ENCODE measurements at places on chromosomes 3 and 15.

DNA sequence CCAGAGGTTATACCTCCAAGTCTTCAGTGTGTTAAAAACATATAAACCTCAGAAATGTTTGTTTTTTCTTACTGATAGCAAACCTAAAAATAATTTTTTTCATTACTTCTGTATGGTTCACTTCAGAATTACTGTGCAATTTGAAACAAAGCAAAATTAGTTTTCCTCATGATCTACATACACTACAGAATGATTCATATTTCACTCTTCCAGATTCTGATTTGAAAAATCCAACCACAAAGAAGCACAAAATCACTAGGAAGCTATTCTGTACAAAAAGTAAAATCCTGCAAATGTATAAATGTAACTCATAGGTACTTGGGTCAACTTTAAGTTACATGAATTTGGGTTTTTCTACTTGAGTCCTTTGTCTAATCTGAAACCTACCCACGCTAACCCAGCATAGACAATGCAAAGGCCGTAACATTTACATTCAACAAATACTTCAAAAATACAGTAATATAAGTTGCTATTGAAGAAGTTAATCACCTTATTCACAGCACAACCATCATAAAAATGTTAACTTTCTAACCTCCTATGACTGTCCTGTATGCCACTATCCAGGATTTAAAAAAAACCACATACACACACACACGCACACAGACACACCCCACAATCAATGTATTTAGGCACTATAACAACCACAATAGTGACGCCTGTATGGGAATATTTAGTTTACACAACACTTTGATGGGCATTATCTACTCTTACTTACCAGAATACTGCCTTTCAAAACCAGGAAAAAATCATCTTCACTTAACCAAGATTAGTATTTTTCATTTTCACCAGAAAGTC lies 11.5 kb downstream of the ATP13A3 start:
- DNase-seq: no peak

- DNase-seq: no peak
Observed at GRCh38 chr15:44087578-44088465, 107.2 kb downstream of the FRMD5 start.

DNA sequence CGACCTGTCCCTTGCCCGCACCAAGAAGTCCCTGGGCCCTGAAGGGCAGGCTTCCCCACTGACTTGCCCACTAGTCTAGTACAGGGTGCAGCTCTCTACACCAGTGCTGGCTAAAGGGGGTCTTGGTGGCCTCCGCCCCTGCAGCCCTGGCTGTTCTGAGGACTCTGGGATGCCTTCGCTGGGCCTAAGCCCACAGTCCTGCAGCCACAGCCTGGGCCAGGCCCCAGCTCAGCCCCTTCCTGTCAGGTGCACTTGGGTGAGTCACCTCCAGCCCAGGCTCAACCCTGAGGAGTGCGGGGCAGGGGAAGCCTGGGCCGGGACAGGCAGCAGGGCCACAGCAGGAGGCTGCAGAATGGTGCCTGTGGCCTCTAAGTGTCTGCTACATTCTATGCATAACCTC lies 971 bp downstream of the C3orf22 start:
- DNase-seq: no peak

- DNase-seq: no peak
Observed at GRCh38 chr3:7385635-7386034, 524.7 kb downstream of the GRM7 start.

- no peak for DNase-seq
Observed at GRCh38 chr15:85027033-85027380, 45.4 kb downstream of the PDE8A start.

GRCh38 chr3:59480486-59480995 lies 430.7 kb upstream of the CFAP20DC start:
- peak; percentile 31 for DNase-seq

- DNase-seq: no peak
Observed at GRCh38 chr3:30691944-30692343, 85.5 kb downstream of the TGFBR2 start.

GRCh38 chr15:58981808-58982475 lies 5.5 kb upstream of the RNF111 start:
- no peak for DNase-seq

DNA sequence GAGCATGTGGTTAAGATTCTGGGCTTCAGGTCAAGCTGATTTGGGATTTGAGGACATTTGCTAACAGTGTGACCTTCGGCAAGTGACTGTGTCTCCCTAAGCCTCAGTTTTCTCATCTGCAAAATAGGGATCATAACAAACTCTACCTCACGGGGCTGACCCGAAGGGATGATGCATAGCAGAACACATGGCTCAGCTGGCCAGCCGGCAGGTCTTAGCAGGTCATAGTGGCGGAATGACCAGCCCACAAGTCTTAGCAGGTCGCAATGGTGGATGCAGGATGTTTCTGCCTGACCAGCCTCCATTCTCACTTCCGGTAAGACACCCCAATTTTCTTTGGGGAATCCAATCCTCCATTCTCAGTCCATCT lies 63.3 kb downstream of the IQSEC1 start:
- no peak for DNase-seq

GRCh38 chr3:147210676-147211075 lies 195.7 kb downstream of the ZIC4 start:
- no peak for DNase-seq

DNA sequence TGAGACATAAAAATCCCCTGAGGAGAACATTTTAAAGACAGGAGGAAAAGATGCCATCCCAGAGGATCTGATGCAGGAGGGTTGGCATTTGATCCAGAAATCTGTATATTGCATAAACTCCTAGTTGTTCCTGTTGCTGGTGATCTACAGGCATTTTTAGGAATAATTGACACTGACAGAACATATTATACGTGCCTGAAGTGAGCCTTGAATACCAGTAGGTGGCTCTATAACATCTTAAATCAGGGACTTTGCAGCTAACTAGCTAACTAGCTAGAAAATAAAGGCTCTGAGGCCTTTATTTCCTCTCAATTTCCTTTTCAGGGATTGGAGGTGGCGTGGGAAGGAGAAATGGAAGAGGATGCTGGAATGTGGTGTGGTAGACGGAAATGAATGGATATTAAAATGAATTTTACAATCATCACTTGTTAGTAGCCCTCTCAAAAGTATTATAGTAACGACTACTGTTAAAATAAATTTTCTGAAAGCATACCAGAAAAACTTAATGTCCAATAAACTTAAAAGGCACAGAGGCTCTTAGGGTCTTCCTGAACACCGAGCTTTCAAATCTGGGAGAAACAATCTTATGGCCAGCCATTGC lies 73.8 kb upstream of the ZBED2 start:
- DNase-seq: no peak

DNA sequence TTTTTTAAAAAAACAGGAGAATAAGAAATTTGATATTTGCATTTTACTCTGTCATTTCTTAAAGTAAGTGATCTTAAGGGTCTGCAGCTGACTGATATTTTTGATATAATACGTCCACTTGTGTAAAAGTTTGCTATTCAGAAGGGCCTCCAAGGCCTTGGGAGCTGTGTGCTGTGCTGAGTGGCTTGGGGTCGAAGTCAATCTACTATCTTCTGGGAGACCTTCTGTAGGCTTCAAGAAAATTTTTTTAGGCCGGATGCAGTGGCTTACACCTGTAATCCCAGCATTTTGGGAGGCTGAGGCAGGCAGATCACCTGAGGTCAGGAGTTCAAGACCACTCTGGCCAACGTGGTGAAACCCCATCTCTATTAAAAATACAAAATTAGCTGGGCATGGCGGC lies 26.3 kb downstream of the THSD4 start:
- DNase-seq: no peak

DNA sequence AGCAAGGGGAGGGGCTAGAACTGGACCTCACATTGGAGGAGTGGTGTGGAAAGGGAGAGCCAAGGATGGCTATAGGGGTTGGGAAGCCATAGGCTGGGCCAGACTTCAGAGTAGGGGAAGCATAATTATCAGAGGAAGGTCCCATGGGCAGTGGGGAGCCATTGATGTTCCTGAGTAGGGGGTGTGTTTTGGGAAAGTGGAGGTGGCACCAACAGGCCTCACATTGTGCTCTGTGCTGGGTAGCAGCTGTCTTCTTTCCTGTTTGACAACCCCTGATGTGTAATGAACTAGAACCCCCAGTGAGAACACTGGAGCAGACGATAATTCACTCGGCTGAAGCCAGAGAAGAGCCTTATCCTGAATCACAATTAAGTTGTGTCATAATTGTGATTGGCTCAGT lies 41.2 kb downstream of the SLC6A11 start:
- DNase-seq: no peak

- no peak for DNase-seq
Observed at GRCh38 chr15:88529021-88529630, 17.4 kb downstream of the DET1 start.

- DNase-seq: no peak
Observed at GRCh38 chr15:91308855-91309254, 208.8 kb downstream of the SV2B start.

DNA sequence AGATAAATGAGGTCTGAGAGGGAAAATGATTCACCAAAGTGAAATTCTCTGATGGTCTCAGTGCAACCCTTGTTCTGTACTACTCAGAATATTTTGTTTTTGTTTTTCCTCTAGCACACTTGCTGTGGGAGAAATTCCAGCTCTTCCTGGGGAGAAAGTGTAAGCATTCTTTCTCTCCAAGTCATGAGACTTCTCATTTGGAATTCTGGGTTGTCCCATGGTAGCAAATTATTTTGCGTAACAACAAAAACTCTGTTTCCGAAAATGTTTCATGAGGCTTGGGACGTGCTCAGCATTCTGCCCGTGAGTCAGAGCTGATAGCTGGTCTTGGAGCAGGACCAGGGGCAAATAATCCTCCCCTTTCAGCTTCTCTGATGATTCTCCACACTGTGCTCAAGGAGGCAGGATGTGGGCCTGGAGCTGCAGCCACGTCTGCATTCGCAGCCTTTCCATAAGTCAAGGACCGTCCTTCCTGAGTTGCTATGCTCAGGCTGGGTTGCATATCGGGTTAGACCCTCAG lies 70.3 kb downstream of the SENP2 start:
- DNase-seq: no peak

GRCh38 chr3:19446687-19447086 lies 298.4 kb downstream of the KCNH8 start:
- DNase-seq: no peak

DNA sequence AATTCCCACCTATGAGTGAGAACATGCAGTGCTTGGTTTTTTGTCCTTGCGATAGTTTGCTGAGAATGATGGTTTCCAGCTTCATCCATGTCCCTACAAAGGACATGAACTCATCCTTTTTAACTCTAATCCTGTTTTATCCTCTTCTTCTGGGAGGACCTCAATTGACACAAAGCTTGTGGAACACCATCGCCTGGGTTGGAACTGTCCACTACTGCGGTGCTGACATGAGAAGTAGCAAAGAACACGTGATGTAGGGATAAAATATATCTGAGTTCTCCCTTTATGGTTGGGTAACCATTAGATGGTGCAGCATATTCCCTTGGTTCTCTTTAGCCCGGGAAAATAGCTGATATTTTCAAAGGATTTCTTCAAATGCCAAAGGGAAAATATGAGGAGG lies 105.3 kb upstream of the TOPAZ1 start:
- DNase-seq: no peak

DNA sequence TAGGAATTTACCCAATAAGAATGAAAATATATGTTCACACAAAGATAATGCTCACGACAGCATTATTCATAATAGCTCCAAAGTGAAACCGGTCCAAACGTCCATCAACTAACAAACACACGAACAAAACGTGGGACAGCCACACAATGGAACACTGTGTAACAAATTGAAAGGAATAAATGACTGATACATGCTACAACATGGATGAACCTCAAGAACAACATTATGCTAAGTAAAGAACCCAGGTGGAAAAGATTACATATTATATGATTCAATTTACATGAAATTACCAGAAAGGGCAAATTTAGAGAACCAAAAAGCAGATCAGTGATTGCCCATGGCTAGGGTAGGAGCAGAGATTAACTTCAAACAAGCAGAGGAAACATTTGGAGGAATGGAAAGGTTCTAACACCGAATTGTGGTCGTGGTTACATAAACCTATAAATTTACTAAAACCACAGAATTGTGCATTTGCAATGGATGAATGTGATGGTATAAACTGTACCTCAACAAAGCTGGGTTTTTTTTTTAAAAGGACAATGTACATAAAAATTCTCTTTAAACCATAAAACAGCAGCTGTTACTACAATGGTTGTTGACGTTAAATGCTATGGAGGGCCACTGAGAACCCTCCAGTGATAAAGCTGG lies 76.3 kb downstream of the XXYLT1 start:
- peak; percentile 23 for DNase-seq

DNA sequence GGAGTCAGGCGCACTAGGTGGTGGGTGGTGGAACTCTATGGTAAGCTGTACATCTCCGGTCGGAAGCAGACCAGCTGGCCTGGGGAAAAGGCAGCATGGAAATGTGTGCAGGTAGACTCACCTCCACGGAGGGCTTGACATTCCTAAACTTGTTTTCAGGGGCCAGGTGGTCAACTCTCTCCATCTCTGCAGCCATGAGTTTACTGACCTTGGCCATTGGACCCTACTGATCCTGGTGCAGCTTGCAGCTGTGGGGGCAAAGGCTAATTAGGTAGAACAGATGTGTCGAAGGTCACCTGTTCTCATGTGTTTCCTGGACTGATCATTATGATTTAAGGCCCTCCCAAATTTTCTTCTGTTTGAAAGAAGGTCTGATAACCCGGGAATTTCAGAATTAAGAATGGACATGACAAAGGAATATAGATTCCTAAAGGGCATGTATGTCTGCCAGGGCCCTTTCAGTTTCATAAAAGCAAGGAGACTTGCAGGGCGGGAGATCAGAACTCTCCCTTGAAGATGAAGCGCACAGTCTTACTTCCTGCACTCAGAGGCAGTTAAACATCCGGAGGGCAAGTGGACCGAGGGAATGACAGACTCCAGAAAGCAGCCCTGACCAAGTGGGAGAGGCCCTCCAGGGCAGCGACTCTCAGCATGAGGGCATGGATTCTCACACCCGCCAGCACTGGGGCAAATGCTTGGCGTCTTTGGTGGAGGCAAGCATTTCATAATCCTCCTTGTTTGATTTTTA lies 56.1 kb upstream of the CMTM7 start:
- peak; percentile 26 for DNase-seq

DNA sequence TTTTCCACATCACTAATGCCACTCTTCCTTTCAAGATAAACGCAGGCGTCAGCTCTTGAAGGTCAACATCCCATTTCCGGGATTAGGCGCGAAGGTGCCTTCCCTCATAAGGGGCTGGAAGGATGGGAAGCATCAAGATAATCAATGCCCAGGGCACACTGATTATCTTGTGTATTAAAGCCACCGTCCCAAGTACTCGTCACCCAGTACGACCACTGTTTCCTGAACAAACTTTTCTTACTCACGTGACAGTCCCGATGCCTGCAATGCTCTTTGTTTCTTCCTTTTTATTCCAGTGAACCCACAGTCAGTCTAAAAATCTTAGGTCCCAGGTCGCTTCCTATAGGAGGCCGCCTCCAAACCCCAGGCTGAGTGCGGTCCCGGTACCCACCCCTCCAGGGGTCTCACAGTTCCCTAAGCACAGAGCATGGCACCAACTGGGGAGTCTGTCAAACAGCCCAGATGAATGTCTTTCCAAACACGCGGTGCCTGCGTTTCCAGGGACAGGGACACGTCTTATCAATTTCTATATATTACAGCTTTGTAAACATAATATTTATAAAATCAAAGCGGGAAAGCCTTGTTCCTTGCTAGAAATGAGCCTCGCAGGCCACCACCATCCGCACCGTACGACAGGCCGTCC lies 589 bp downstream of the ANAPC13 start:
- DNase-seq: peak; percentile 28

GRCh38 chr3:112095731-112096130 lies 9.5 kb downstream of the C3orf52 start:
- DNase-seq: no peak

Measured in activated CD4-positive, alpha-beta T cell treated with anti-CD3 and anti-CD28 coated beads for 36 hours (primary cell).